Urinary bladder (tissue), 4 donors: ENCODE measurements at places on chromosomes 1 and 21. TPM values are rescaled to one million over a fixed set of nuclear protein-coding genes. Genes with fewer than 3 reads are reported as not detected.

Gene LAMC2
- total RNA-seq = 4.3 TPM

Gene FAAH
- 6.9 TPM for total RNA-seq

Gene PROK1
- not detected for total RNA-seq

Gene CASZ1
- total RNA-seq = 10.6 TPM

Gene SPRR1A
- not detected for total RNA-seq

Gene MNDA
- total RNA-seq = 9.0 TPM

Gene CHIA
- not detected for total RNA-seq

Gene LCE1D
- total RNA-seq = not detected
